ENCODE measurements at places on chromosomes 1 and 21.

DNA sequence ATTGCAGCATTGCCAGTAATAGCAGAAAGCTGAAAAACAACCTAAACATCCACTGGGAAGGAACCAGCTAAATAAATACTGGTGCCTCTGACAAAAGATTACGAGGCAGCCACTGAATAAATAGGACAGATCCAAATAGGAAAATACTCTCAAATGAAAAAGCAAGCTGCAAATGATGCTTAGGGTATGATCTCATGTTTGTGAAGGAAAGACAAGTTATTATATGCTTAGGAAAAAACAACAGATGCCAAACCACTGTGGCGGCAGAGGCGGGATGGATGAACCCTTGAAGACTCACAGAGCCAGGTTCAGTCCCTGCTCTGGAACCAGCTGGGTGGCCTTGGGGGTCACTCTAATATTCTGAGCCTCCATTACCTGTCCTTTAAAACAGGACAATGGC is 41.6 kb downstream of the MATN1 start:
- no peak for DNase-seq

GRCh38 chr1:173937062-173937461 is 19.9 kb upstream of the SERPINC1 start:
- no peak for DNase-seq

DNA sequence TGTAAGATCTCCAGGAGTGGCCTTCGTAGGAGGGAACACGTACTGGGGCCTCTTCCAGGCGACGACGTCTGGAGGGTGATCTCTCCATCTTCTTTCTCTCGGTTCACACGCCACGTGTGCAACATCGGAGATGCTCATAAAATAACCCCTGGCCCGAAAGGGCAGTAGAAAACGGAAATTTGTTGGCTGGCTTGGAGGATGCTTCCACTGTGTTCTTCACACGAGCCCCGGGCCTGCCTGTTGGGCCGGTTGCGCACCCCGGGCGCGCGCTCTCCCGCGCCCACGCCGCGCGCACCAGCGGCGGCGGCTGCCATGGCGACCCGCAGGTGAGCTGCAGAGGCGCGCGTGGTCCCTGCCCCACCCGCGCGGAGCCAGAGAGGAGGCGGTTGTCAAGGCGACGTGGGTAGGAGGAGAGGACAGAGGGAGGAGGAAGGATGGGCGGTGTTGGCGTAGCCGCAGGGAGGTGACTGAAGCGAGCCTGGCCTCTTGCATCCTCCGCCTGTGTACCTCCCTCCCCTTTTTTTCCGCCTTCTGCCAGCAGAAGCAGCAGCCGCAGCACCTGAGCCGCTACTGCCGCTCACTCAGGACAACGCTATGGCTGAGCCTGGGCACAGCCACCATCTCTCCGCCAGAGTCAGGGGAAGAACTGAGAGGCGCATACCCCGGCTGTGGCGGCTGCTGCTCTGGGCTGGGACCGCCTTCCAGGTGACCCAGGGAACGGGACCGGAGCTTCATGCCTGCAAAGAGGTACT is at the start of gene ELAPOR1:
TSS of gene ELAPOR1 (plus strand) at position 526 of the 752 bp plus-strand sequence. CDS start at position 595, 69 bp downstream.
- peak; percentile 79 for DNase-seq

- DNase-seq, result peak; percentile 90
These were observed 23.0 kb upstream of the NEK2 start for GRCh38 chr1:211698161-211699026.

DNA sequence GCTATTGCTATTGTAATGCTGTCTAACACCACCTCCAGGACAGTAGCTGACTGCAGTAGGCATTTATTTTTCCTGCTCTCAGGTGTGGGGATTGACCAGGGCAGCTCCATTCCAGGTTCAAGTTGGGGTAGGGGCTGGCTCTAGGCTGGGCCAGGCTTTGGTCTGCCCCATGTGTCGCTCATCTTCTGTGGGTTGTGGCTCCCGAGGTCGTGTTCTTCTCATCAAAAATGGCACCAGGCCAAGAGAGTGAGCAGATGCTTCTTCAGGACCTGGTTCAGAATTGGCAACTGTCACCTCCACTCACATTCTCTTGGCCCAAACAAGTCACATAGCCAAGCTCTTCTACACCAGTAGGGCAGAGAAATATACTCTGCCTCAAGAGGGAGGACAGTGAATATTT is 133.7 kb downstream of the PTPRU start:
- no peak for DNase-seq

Data from upper lobe of right lung (tissue), 1 donor.